ENCODE measurements at places on chromosomes 13 and 19.

DNA sequence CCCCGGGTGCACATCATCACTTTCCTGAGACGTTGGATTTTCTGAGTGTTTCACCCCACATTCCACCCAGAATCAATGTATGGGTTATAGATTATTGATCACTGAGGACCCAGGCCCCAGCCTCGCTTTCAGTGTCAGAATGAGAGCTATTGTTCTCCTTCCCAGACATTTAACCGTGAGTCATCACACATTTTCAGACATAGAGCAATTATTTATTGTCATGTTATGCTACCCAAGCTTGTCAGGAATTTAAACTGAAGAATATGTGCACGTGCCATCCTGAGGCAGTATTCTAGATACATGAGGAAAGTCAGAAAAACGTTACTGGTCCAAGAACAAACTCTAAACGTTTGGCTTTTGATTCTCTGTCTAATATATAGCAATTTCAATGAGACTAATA is 276.6 kb upstream of the ZNF507 start:
- no peak for DNase-seq

GRCh38 chr19:45079063-45079910 is at the start of gene GEMIN7:
Gene GEMIN7 (plus strand): TSS chr19:45079260. CDS start chr19:45090115, 10,855 bp downstream.
- DNase-seq: peak; percentile 71

DNA sequence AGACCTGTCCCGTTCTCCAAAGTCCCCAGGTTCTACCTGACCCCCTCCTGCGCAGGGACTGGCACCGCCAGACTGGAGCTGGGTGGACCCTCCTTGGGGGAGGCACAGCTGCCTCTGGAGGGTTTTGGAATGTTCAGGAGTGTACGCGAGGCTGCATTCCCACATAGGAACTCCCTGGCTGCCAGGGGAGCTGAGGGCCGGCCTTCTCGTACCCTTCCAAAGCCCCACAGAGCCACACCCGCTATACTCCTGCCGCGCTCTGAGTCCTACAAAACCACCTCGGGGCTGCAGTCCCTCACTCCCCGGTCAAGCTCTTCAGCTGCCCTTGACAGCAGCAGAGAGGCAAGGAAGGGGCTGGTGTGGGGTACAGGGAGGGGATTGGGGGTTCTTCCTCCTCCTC is 484 bp upstream of the MUC16 start:
- no peak for DNase-seq

GRCh38 chr13:34369931-34370330 is 552.0 kb downstream of the RFC3 start:
- DNase-seq: no peak

DNA sequence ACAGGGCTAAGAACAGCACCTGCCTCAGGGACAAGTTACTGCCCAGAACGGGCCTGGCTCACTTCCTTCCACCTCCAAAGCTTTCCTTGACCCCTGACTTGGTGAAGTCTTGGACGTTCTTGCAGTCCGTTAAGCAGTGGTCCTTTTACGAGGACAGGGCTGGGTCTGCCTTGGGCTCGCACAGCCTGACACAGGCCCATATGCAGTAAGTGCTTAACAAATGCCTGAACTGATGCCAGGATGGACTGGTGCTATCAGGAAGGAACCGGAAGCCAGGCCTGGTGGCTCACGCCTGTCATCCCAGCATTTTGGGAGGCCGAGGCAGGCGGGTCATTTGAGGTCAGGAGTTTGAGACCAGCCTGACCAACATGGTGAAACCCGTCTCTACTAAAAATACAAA is 1.8 kb upstream of the PLK5 start:
- DNase-seq: no peak

DNA sequence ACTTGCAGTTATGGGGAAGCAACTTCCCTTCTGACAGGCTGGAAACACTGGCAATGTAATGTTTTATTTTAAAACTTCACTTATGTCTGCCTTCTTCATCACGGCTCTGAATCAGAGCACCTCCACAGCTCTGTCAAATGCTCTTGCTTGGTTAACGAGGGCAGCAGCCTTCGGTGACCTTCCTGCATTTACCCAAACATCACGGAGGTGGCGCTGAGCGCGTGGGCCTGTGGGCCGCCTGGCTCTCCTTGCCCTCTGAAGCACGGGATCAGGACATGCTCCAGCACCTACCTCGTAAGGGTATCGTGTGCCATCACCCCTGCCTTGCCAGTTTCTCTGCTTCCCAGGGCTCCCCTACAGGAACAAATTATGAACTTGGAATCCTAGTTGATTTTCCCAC is 310.0 kb downstream of the TEX29 start:
- no peak for DNase-seq

GRCh38 chr13:113495494-113496210 is 5.1 kb upstream of the DCUN1D2 start:
- DNase-seq: no peak

DNA sequence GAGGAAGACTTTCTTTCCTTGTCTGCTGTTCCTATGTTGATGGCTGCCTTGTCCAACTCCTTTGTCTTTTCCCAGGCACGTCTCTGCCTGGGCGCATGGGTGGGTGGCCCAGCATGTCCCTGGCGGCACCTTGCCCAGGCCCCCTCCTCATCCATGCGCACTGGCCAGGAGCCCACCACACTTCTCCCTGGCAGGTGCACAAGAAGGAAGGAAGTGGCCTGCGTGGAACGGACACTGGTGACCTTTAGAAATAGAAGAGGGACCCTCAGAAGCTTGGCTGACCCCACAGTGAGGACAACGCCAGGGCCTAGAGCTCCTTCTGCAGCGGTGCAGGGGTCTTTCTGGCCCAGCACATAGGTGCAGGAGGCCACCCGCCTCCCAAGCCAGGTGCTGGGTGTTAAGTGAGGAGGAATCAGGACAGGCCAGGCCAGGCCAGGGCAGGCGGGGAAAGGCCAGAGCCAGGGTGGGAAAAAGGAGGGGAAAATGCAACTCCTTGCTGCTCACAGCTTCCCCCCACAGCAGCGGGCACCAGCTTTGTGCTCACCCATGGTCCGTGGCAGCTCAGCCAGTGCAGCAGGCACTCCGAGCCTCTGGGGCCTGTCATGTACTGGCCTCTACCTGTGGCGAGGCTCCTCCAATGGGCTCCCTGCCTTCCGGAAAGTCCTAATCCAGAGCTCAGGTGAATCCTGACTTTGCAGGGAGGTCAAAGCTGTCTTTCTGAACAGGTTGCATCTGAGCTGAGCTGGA is 104.0 kb downstream of the SOX1 start:
- DNase-seq: no peak

- DNase-seq: peak; percentile 66
Measured at GRCh38 chr19:17184371-17184841, 30.8 kb upstream of the USE1 start.

- peak; percentile 45 for DNase-seq
Measured at GRCh38 chr19:9847087-9847671, 12.1 kb downstream of the PIN1 start.

DNA sequence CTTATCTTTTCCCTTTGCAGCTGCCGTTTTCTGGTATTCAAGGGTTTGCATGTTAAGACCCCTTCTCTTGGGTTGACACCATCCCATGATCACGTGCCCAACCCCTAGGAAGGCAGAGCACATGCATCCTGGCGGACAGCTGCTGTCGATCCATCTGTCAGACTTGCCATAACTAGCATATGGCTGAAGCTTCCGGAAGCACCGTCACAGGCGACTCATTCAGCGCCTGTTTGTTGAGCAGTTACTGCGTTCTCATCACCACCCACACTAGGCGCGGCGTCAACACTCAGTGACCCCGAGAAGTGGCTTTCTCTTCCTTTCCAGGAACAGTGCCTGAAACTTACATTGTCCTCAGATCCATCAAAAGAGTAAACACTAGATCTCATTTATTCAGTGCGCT is 93.6 kb downstream of the SOX1 start:
- no peak for DNase-seq

DNA sequence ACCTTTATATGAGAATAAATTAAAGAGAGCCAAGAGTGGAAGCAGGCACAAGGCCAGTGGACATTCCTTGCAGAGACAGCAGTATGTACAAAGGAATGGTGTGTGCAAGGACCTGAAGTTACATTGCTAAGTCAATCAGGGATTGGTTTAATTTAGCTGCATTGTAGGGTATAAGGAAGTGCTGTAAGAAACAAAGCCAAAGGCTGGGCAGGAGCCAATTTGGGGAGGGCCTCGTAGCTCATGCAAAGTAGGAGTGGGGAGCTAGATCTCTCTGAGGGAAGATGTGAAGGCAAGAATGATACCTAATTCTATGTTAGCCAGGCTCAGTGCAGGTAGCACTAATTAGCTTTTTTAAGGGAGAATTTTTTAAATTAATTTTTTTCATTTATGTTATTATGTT is 76.7 kb downstream of the SLAIN1 start:
- DNase-seq: no peak

GRCh38 chr13:113092776-113093579 is 12.6 kb upstream of the F7 start:
- no peak for DNase-seq

DNA sequence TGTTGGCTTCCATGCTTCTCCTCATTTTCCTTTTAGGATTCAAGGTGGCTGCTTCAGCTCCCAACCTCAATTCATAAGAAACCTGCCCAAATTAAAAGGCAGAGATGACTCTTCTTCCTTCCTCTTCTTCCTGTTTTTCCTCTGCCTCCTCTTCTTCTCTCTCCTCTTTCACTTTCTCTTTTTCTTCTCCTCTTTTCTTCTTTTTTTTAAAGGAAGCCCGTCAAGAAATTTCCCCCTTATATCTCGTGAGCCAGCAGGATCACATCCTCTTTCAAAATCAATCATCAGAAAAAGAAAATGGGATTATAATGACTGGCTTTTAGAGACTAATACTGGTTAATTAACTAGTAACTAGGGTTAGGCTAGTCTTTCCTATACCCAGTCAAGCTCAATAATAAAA is 220.3 kb downstream of the NBEA start:
- DNase-seq: no peak

DNA sequence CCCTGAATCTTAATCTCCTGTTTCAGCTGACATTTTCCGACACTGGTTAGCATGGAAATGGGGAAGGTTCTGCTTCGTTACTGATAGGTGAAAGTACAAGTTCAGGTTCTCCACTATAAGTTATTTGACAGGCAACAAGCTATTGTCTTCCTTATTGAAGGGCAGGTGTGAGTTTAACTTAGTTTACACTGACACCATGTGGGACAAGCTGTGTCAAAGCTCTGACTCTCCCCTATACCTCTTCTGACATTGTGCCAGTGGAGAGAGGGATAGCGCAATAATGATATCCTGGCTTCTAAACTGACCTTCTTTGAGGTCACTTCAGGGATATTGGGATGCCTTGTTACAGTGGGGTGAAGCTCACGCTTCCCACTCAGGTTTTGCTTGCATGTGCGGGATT is 587.0 kb upstream of the SLITRK5 start:
- DNase-seq: no peak

DNA sequence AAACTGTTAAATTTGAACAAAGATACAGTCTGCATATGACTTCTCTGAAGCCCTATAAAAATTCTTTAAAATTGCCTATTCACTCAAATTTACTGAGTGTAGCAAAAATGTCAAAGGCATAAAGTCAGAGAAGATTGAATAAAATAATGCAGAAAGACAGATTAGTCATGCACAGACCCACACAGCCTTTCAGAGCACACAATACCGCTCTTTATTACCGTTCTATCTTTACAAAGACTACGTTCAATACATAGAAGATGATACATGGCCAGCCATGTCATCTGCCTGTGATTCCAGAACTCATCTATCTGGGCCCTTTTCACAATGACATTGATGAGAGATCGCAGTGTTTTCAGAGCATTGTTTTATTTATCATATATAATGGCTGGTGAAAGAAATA is 107.2 kb downstream of the URI1 start:
- DNase-seq: no peak

DNA sequence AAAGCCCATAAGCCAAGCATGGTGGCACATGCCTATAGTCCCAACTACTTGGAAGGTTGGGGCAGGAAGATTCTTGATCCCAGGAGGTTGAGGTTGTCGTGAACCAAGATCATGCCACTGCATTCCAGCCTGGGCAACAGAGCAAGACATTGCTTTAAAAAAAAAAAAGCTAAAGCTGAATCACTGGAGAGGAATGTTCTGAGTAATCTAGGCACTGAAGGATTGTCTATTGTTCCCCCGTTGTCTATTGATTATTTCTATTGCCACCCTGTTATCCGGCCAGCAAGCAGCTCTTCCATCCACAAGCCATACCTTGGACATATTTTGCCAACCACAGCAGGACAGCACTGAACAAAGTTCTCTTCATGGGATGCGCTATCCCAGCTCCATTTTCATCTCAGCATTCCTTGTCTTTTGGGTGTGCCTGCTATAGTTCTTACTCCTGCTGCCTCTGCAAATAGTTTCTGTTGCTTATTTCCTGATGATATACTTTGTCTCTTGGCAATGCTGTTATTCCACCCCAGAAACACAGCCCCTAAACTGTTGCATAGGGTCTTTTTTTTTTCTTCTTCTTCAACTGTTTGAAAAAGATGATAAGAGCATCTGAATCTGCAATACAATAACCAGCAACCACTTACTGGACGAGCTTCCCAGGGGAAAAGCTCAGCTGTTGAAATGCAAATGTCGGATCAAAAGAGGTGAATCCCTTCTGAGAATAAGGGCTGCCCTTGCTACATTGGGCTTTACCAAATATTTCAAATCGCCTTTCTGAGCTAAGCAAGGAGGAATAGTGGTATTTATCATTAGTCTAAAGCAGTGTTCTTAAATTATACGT is 22.2 kb upstream of the SIAH3 start:
- no peak for DNase-seq

DNA sequence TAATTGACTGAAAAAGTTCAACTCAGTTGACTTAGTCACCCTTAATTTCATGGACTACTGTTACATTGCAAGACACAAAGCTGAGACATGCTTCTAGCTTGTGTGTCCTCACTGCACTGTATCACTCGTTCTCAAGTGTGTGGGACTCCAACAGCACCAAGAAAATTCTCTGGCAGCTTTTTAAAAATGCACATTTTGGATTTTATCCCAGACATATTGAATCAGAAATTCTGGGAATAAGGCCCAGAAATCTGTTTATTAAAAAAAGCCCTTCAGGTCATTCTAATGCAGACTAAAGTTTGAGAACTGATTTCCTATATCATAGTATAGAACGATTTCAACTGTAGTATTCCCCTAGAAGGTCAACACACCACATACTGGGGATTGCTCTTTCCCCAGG is 1485.3 kb downstream of the PCDH9 start:
- DNase-seq: no peak

GRCh38 chr13:107211073-107211472 is 643.1 kb upstream of the ARGLU1 start:
- DNase-seq: peak; percentile 30

- no peak for DNase-seq
Measured at GRCh38 chr13:105847527-105848291, 687.8 kb downstream of the EFNB2 start.

GRCh38 chr19:6766357-6767080 is 716 bp downstream of the SH2D3A start:
- DNase-seq: no peak

DNA sequence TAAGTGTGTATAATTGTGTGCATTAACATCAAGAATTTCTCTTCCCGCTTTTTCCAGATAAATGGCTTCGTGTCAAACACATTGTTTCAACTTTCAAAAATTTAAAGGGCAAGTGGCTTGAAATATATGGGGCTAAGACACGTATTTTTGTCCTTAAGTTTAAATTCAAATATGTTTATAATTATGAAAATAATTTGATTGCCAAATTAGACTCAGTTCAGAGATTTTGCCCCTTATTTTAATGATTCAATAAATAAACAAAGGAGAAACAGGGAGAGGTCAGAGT is 1159.2 kb upstream of the MIR17HG start:
- DNase-seq: no peak

Data from CD4-positive, alpha-beta T cell treated with Interleukin-4 for 4 hours (primary cell).